Lower lobe of right lung (tissue), 2 donors: ENCODE measurements at places on chromosomes 11 and 22. TPM values are rescaled to one million over a fixed set of nuclear protein-coding genes. Genes with fewer than 3 reads are reported as not detected.

- no peak for DNase-seq
- H3K27ac ChIP-seq = peak overlapping the region; percentile 49
- H3K4me3 ChIP-seq = no peak overlapping the region
- no peaks in the 10 kb centered on the region for H3K27me3 ChIP-seq
Measured at GRCh38 chr11:14538271-14538925, 18.2 kb upstream of the PSMA1 start.

DNA sequence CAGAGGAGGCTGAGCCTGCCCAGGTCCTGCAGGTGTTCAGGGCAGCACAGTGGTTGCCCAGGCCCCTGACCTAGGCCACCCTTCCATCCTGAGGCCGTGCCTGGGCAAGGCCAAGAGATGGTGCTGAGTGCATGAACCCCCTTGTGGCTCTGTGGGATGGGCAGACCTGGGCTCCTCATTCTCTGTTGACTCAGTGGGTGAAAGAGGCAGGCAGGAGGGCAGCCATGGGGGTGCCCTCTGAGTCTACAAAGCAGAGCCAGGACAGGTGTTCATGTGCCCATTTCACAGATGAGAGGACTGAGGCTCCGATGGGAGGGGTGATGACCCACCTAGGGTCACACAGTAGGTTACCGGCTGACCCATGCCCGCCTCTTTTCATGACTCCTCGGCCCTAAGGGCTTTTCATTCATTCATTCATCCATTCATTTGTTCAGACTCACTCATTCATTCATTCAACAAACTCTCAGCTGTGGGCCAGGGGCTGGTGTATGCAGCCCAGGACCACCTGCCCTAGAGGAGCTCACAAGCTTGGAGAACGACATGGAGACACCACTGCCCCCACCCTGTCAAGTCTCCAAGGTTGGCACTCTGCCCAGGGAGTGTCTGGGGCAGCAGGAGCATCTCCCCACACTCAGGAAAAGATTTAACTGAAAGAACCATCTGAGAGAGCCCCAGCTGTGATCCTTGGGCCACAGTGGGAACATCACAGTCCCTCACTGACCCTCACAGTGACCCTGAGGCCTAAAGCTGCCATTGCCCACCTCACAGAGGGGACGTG, 40.5 kb downstream of the IGLL5 start:
- H3K27me3 ChIP-seq = peaks cover 9% of the 10 kb centered on the region
- H3K36me3 ChIP-seq = no peaks in the 10 kb centered on the region
- H3K4me3 ChIP-seq = no peak overlapping the region
- no peak for DNase-seq
- H3K4me1 ChIP-seq = no peaks in the 10 kb centered on the region
- no peak overlapping the region for H3K27ac ChIP-seq

DNA sequence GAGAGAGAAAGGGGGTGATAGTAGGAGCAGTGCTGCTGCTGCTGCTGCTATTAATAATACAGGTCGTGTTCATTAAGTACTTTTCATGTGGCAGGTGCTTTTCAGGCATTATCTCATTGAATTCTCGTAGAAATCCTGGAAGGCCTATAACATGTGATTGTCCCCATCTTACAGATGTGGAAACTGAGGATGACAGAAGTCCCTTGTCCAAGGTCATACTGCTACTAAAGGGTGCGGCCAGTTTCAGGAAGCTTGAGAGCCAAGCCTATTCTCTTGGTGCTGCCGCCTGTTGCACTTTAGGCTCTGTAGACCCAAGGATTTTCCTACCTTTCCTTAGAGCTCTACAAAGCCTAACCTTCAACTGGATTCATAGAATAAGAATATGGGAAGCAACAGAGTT, 193.3 kb downstream of the DBX1 start:
- no peak overlapping the region for H3K27ac ChIP-seq
- H3K36me3 ChIP-seq = peaks cover 7% of the 10 kb centered on the region
- no peaks in the 10 kb centered on the region for H3K27me3 ChIP-seq
- DNase-seq = no peak
- no peak overlapping the region for H3K4me3 ChIP-seq

DNA sequence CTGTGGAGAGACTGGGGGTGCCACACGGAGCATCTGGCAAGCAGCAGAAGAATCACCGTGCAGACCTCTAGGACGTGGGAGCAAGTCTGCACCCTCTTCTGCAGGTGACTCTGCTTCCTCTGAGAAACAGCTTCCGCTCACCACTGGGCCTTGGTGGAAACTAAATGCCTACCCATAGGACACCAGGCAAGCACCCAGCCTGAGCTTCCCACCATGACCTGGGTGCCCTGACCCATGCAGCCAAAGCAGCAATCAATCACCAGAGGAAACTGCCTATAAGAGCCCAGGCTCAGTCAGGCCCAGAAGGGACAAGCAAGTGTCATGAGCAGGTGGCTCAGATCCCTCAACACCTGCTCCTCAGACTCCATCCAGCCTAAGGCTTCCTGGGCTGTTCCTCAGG, 63.4 kb downstream of the IGLL5 start:
- no peak overlapping the region for H3K4me3 ChIP-seq
- no peak overlapping the region for H3K27ac ChIP-seq
- peaks cover 40% of the 10 kb centered on the region for H3K27me3 ChIP-seq
- H3K4me1 ChIP-seq = no peaks in the 10 kb centered on the region
- no peaks in the 10 kb centered on the region for H3K36me3 ChIP-seq

DNA sequence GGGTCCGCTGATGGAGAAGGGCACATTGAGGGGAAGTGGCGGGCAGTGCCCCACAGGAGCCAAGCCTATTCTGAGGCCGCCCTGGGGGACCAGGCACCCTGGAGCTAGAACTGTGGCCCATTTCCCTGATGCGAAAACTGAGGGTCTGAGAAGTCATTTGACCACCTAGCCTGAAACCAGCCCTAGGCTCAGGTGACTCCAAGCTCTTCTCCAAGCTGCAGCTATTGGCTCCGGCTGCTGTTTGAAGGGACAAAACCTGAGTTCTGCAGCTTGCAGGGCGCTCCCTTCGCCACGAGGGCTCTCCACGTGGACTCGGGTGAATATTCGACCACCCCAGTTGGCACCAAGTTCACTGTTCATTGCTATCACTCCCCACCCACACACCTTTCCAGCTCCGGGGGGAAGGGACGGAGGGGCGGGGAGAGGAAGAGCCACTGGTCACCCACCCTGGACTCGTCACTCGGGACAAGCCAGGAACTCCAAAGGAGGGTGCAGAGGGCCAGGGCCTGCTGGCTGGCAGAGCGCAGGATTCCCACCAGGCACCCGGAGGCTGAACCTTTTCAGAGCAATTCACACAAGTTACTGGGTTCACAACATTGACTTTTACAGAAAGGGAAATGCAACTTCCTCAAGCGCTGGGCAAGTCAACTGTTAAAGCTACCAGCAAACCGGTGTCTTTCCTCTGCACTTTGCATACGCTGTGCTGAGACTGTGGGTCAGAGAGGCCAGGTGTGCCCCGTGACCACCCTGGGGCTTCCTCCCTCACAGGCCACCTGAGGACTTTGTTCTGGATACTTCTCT, 1.1 kb upstream of the RAC2 start:
- peaks cover 10% of the 10 kb centered on the region for H3K36me3 ChIP-seq
- H3K4me3 ChIP-seq = no peak overlapping the region
- H3K4me1 ChIP-seq = peaks cover 25% of the 10 kb centered on the region

DNA sequence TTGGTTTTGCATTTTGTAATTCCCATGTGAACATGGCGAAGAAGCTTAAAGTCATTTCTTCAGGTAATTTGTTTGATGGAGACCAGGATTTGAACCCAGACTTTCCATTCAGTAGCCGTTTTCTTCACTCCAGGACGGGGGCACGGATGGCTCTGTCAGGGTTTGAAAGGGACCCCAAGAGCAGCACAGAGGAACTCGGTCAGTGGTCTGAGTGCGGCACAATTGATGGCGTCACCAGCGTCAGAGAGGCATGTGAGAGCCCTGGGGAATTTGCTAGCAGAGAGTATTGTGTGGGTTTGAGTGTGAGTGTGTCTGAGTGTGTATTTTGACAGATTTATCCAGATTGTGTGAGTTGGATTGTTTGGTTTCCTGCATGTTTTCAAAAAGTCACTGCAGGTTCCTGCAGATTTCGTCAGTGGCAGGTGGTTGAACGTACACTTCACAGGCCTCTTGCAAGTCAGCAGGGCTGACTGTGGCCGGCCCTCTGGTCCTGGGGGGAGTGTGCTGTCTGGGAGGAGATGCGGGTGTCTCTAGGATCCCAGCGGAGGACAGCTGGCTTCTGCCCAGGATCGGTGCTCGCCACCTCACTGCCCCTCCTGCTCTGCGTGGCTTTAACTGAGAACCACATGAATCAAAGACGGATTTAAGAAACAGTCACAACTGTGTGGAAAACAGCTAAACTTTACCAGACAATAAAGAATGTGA, 199.3 kb downstream of the TBC1D22A start:
- DNase-seq = no peak
- H3K27me3 ChIP-seq = no peaks in the 10 kb centered on the region
- H3K36me3 ChIP-seq = peaks cover 9% of the 10 kb centered on the region

DNA sequence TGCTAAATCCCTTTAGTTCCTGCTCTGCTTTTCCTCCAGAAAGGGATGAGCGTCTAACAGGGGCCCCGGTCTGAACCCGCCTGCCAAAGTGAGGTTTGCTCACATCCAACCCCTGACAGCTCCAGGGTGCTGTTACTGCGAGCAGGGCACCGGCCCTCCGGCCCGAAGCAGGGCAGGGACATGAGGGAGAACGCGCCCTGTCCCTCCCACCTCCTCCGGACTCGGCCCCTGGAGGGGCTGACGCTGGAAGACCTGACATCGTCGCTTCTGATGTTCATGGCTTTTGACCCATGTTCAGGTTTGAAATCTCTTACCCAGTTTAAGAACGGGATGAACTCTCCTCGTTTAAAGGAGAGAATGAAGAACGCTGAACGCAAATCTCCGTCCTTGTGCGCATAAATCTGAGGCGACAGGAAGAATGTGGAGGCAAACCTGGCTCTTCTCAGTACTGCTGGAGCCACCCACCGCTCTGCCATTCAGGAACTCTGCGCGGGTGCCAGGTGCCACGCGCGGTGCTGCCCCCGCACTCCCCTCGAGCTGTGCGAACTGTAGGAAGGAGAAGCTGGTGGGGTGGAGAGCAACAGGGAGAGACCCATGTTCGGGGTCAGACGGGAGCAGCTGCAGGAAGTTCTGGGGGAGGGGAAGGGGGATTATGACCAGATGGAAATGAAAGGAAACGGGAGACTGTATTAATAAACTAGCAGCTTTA, 826 bp upstream of the EEF1G start:
- DNase-seq = no peak
- no peaks in the 10 kb centered on the region for H3K27me3 ChIP-seq
- H3K4me1 ChIP-seq = peaks cover 59% of the 10 kb centered on the region
- H3K36me3 ChIP-seq = peaks cover 73% of the 10 kb centered on the region

GRCh38 chr11:93870616-93871015, 20.2 kb upstream of the VSTM5 start:
- H3K27ac ChIP-seq = no peak overlapping the region
- no peak for DNase-seq
- no peaks in the 10 kb centered on the region for H3K4me1 ChIP-seq
- H3K36me3 ChIP-seq = no peaks in the 10 kb centered on the region
- H3K4me3 ChIP-seq = no peak overlapping the region

DNA sequence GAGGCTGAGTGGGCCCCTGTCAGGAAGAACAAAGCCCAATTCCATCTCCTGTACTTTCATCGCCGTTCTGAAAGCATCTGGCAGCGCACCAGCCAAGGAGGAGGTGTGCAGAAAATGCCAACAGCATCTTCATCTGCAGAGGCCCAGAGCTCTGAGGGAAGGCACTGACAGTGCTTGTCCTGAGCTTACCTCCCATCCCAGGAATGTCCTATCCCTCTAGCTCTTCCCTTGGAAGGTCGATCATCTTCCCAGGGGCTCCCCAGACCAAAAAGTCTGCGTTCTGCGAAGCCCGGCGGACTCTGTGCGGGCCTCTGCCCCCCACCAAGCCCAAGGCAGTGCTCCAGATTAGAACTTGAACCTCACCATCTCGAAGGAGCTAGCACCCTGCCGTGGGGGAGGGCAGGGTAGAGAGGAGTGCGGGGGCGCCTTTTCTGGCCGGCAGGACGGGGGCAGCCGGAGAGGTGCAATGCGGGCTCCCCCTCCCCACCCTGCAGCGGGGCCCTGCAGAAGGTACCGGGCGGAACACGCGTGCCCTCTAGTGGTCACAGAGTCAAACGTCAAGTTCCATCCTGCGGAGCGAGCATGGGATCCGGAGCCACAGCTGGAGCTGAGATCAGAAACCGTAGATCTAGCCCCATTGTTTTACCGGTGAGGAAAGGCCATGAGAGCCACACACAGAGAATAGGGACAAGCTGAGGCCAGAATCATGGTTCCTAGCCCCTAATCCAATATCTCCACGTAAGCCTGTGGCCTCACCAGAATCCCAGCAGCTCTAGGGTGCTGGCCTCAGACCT, 5.0 kb downstream of the SCN2B start:
- H3K4me3 ChIP-seq = no peak overlapping the region
- peak; percentile 82 for DNase-seq
- no peaks in the 10 kb centered on the region for H3K36me3 ChIP-seq
- peaks cover 23% of the 10 kb centered on the region for H3K4me1 ChIP-seq
- no peaks in the 10 kb centered on the region for H3K27me3 ChIP-seq

The C22orf31 gene
- total RNA-seq = not detected

The GP1BB gene
- 2.8 TPM for total RNA-seq

The RAB3IL1 gene
- total RNA-seq = 11.4 TPM

The HEPHL1 gene
- not detected for total RNA-seq

The SPON1 gene
- total RNA-seq = 40.1 TPM

The NXPE2 gene
- 0.38 TPM for total RNA-seq

The CD3D gene
- 7.4 TPM for total RNA-seq

The UBQLN3 gene
- 0.50 TPM for total RNA-seq

The MS4A6A gene
- 176 TPM for total RNA-seq
